Suppressor macrophage (primary cell): ENCODE measurements at places on chromosomes 13 and 19.

GRCh38 chr19:7540761-7541474 lies 5.4 kb downstream of the PNPLA6 start:
- no peak for DNase-seq

GRCh38 chr19:2015608-2015950 lies at the start of gene BTBD2:
BTBD2 (minus strand) TSS chr19:2015714; CDS start chr19:2015703, 11 bp downstream.
- DNase-seq: peak; percentile 84

GRCh38 chr19:4966591-4966990 lies 2.3 kb upstream of the KDM4B start:
- no peak for DNase-seq

DNA sequence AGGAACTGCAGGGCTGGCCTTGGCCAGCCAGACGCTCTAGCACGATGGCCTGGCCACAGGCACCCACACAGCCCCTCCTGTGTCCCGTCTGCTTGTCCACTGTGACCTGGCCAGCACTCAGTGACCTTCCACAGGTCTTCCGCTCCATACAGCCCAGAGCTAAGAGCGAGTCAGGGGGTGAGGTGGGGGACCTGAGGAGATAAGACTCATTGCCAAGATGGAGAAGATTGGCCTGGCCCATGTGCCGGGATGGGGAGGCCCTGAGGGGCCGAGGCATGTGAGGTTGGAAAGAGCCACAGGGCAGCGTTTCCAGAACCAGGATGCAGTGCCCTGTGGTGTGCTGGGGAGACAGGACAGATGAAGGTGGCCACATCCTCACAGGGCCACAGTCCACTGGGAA lies 10.2 kb upstream of the SLC7A9 start:
- DNase-seq: no peak

- DNase-seq: no peak
Observed at GRCh38 chr13:97205982-97206381, 16.2 kb upstream of the MBNL2 start.

DNA sequence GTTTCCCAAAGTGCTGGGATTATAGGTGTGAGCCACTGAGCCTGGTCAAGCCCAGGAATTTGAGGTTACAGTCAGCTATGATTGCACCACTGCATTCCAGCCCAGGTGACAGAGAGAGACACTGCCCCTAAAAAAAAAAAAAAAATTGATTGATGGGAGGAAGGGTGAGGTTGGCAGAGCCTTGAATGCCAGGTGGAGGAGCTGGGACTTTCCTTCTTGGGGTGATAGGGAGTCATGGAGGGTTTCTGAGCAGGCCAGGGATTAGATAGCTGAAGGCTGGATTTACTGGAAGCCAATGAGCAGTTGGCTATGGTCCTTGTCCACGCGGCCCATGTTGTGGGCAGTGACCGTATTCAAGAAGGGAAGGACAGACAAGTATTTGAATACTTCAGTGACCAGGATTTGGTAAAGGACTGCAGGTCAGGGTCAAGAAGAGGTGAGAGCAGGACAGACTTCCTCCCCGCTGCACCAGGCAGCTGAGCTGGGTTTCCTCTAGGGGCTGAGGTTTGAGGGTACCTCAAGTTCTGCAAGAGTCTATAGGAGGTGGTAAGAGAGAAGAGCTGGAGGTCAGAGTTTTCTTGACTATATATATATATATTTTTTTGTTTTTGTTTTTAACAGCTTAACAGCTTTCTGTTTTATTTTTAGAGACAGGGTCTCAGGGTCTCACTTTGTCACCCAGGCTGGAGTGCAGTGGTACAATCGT lies 6.9 kb upstream of the ICAM4 start:
- DNase-seq: no peak
